ENCODE measurements at places on chromosomes 12 and 14. TPM values are rescaled to one million over a fixed set of nuclear protein-coding genes. Genes with fewer than 3 reads are reported as not detected.

Gene ISM2
- total RNA-seq = 0.17 TPM

Gene MDM2
- total RNA-seq = 304 TPM

Gene OR6C65
- not detected for total RNA-seq

Gene TTC9
- 3.3 TPM for total RNA-seq

Gene NEMF
- 44.8 TPM for total RNA-seq

Gene NELL2
- total RNA-seq = not detected

Gene TCTN2
- total RNA-seq = 19.2 TPM

Gene DCD
- not detected for total RNA-seq

Gene LHX5
- 0.49 TPM for total RNA-seq

Gene CRIP2
- 103 TPM for total RNA-seq

Gene TCL1B
- total RNA-seq = not detected

Gene C12orf76
- 12.1 TPM for total RNA-seq

Gene ACSM4
- total RNA-seq = not detected

Gene GLIPR1L1
- total RNA-seq = not detected

Gene SPIC
- not detected for total RNA-seq

Gene WSCD2
- total RNA-seq = 0.33 TPM

Gene FOXM1
- 1.0 TPM for total RNA-seq

Gene RNASE3
- total RNA-seq = not detected

Gene ADAMTS20
- total RNA-seq = not detected

Gene COL2A1
- 7.7 TPM for total RNA-seq

Gene PPFIA2
- not detected for total RNA-seq

Gene FSCB
- not detected for total RNA-seq

Gene ABCC9
- under 0.01 TPM for total RNA-seq

Gene USP44
- total RNA-seq = 0.67 TPM

Gene HELB
- total RNA-seq = 4.3 TPM

Gene PTHLH
- total RNA-seq = 200 TPM

Gene SRRM4
- not detected for total RNA-seq

Gene BIN2
- not detected for total RNA-seq

Gene IRF9
- 45.7 TPM for total RNA-seq

Gene KLRK1
- not detected for total RNA-seq

Gene NGB
- 0.33 TPM for total RNA-seq

Gene TAS2R8
- total RNA-seq = 0.50 TPM

Gene TBPL2
- not detected for total RNA-seq

Gene VDR
- 71.8 TPM for total RNA-seq

Gene TMTC1
- total RNA-seq = 106 TPM

Gene PLXNC1
- 3.2 TPM for total RNA-seq

Gene PRICKLE1
- total RNA-seq = 10.1 TPM

Gene NTN4
- total RNA-seq = 47.2 TPM

Gene NR4A1
- total RNA-seq = 2.4 TPM

Gene LGMN
- total RNA-seq = 28.8 TPM

Gene MLH3
- total RNA-seq = 14.2 TPM

Gene PLEKHG7
- total RNA-seq = not detected
